Iris pigment epithelial cell (primary cell): ENCODE measurements at places on chromosomes 12 and 14.
A peak's percentile ranks its signal among the peaks of the same experiment; 100 is the strongest.

GRCh38 chr12:26629864-26630263 lies 203.1 kb downstream of the ITPR2 start:
- DNase-seq: peak; percentile 75

GRCh38 chr12:51841727-51842126 lies 6.8 kb downstream of the FIGNL2 start:
- no peak for DNase-seq

GRCh38 chr14:22794551-22794951 lies 20.7 kb downstream of the SLC7A7 start:
- no peak for DNase-seq

GRCh38 chr12:58701536-58701935 lies 218.8 kb downstream of the LRIG3 start:
- DNase-seq: no peak

GRCh38 chr14:96030108-96030760 lies 8.9 kb upstream of the C14orf132 start:
- DNase-seq: no peak

- no peak for DNase-seq
Observed at GRCh38 chr12:80120994-80121393, 21.7 kb downstream of the OTOGL start.

- DNase-seq: peak; percentile 31
Observed at GRCh38 chr12:106780010-106780631, 5.6 kb downstream of the RIC8B start.

DNA sequence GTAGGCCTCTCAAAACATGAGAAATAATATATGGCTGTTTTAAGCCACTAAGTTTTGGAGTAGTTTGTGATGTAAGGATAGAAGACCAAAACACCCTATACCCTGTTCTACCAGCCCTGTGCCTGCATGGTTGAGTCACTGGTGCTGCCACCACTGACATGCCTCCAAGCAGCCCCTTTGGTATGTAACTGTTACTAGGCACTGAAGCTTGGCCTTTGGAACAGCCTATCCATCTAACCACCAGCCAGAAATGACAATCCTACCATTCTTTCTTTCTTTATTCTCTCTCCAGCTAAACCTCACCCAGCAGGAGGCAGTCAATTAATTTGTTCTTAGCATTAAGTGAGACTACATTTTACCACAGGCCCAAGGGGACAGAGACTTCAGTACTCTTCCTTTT lies 240.3 kb downstream of the MSRB3 start:
- no peak for DNase-seq

GRCh38 chr14:33120341-33120740 lies 181.7 kb downstream of the NPAS3 start:
- peak; percentile 81 for DNase-seq

GRCh38 chr12:6177642-6178358 lies 22.4 kb upstream of the CD9 start:
- DNase-seq: no peak

DNA sequence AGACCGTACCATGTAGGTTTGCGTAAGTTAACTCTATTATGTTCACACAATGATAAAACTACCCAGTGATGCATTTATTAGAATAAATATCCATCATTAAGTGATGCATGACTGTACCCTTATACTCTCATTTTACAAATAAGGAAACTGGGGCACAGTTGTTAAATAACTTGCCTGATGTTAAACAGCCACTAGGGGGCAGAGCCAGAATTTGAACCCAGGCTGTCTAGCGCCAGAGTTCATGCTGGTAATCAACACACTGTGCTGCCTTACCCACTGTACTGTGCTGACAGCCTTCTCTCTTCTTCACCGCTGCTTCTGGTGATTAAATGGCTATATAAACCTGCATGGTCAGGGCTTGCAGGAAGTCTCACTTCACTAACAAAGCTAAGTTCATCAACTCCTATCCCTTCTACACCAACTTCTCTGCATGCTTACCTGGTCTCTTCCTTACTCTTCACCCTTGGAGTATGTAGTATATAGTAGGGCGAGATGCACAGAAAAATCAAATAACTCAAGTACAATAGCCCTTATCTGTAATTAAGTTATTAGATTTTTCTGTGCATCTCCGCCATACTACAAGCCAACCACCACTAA lies 43.6 kb upstream of the APPL2 start:
- DNase-seq: peak; percentile 31

DNA sequence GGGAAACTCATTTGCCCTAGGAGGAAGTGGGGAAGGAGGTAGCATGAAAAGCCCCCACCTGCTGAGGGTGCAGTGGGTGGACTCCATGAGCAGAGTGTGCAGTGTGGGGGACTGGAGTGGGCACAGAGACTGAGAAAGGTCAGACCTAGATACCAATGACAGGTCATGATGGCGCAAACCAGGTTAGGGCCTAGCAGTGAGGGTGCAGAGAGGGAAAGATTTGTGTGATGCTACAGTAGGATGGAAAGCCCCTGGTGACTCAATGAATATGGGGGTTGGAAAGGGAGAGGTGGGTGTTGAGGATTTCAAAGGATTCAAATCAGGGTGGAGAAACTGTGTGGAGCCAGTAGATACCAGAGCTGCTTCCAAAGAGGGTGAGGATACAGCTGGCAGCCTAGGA lies 319.2 kb downstream of the DPF3 start:
- DNase-seq: no peak

DNA sequence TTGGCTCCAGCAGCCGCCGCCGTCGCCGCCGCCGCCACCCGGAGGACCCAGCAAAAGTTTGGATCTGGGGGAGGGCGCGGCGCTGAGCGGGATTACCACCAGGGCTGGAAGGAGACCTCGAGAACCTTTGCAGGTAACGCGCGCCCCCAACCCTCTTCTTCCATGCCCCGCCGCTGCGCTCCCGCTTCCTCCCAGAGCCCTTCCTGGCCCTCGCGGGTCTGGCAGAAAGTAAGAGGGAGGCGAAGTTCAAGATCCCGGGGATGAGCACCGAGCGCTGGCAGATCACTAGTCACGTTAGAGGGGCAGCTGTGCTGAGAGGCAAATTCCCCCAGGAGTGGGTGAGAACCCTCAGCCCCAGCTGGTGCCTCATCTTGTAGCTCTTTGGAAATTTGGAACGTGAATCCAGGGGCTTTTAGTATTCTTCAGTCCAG lies 3.9 kb downstream of the FLRT2 start:
- peak; percentile 31 for DNase-seq

GRCh38 chr12:88895634-88896033 lies 315.4 kb upstream of the KITLG start:
- peak; percentile 21 for DNase-seq

GRCh38 chr14:76921088-76921399 lies 94.8 kb downstream of the LRRC74A start:
- DNase-seq: no peak

DNA sequence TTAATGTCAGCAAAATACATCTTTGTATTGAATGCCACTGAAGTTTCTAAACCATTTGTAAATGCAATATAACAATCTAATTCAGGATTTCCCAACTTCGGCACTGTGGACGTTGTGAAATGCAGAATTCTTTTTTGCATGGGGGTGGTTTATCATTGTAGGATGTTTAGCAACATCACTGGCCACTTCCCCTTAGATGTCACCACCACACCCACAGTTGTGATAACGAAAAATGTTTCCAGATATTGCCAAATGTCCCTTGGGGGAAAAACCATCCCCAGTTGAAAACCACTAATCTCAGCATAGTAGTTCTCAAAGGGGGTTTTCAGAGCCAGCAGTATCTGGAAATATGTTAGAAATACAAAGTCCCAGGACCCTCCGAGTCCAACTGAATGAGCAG lies 203.3 kb downstream of the NAV3 start:
- peak; percentile 84 for DNase-seq

- DNase-seq: no peak
Observed at GRCh38 chr14:76718306-76719040, 42.8 kb upstream of the VASH1 start.

GRCh38 chr14:75088566-75089373 lies 19.3 kb downstream of the ZC2HC1C start:
- peak; percentile 46 for DNase-seq

DNA sequence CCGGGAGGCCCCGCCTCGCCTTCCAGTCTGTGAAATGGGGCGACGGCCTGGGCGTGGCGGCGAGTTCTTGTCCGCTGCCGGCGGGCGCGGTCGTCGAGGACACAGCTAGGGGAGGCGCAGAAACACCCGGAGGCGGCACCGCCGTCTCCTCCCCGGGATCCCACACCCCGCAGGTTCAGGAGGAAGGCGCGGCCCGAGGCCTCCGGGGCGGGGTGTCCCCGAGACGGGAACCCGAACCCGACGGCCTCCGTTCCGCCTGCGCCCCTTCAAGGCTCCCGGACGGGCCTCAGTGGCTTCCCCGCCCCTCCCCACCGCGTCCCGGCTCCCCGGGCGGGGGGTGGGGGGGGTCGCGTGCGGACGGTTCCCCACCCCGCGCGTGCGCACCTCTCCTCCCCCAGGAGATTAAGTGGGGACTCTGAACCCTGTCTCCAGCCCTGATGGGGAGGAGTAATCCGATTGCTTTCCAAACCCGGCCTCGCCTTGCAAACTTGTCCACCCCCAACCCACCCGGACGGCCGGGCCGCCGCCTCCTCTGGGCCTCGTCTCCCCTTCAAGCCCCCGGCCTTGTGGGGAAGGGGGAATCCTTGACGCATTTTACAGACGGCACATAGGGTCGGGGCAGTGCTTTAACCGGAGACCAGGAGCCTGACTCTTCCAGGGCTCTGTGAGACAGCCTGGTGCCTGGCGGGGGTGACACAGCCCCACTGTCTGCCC lies 35.3 kb upstream of the ANKRD9 start:
- DNase-seq: no peak

DNA sequence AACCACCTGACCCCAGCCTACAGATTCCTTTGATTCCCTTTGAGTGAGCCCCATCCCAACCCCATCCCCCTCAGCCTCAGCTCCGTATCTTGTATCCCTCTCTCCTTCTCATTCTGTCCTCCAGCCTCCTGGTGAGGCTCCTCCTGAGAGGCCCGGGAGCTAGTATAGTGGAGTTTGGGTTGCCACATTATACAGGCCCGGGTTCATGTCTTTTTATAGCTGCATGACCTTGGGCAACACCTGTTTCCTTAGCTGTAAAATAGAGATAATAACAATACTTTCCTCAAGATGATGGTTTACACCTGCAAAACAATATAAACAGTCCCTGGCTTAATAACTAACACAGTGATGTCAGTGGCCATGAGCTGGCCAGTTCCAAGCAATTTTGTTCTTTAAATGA lies 89.8 kb downstream of the STAB2 start:
- no peak for DNase-seq

DNA sequence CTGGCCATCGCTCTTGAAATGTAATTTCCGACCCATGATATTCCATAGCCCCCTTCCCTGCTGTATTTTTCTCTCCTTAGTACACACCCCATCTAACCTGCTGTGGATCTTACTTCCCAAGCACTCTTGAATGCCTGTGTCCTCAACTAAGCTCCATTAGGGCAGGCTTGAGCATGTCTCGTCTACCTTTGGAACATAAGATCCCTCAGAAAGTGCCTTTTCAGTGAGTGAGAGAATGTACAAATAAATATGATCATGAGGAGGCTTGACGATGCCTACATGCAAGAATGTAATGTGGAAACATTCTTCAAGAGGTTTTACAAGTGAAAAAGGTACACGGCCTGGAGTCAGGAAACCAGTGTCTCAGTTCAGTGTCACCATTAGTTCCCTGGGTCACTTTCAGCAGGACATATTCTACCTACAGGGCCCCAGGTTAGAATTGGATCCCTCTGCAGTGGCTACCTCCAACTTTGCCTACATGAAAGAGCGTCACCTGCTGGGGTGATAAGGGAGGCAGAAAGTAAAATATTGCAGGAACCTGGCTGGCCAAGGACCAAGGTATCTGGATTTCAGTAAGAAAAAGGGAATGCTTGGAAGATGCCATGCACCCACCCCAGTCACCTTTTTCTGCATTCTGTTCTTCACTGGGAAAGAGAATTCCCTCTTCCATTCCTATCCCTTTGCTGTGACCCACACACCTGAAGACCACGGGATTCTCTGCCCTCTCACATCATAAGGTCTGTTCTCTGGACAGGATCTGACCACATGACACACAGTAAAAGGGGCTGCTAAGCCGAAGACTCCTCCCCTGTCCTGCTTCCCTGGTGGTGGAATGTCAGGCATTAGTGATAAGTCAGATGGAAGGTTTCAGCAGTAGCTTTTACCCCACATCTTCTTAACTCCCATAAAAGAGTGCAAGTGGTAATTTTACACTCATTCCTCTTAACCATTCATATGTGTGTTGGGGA lies 24.6 kb upstream of the SERPINA1 start:
- no peak for DNase-seq

DNA sequence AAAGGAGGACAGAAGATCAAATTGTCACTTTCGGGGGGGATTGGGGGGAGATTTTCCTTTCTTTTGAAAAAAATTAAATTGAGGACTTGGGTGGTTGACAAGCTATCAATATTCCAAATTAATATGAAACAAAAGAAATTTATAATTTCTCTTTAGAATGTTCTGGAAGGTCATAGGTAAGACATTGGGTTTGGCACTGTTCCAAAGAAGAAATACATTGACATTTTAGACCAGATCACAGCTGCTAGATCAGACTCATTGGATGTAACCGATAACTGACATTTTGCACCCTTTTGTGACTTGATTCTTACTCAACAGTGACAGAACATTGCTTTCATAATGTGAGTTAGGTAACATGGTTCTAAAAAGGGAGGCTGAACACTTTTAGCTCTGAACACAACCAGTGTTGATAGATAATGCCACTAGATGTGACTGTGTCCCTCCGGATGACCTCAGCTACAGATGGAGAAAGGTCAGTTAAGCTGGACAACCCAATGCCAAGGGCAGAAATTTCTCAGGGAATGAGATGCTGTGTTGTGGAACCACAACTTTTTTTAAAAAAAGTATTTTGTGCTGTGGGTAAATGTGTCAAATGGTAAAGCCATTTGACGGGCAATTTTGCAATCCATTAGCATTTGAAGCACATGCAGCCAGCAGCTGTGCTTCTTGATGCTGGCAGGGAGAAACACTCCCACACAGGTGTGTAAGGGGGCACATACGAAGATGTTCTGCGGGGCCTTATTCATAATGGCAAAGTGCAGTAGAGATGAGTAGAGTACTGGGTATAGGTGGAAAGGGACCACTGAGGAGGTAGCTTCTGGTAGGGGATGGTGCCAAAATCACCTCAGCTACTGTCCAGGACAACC lies 62.9 kb downstream of the RFX4 start:
- no peak for DNase-seq

DNA sequence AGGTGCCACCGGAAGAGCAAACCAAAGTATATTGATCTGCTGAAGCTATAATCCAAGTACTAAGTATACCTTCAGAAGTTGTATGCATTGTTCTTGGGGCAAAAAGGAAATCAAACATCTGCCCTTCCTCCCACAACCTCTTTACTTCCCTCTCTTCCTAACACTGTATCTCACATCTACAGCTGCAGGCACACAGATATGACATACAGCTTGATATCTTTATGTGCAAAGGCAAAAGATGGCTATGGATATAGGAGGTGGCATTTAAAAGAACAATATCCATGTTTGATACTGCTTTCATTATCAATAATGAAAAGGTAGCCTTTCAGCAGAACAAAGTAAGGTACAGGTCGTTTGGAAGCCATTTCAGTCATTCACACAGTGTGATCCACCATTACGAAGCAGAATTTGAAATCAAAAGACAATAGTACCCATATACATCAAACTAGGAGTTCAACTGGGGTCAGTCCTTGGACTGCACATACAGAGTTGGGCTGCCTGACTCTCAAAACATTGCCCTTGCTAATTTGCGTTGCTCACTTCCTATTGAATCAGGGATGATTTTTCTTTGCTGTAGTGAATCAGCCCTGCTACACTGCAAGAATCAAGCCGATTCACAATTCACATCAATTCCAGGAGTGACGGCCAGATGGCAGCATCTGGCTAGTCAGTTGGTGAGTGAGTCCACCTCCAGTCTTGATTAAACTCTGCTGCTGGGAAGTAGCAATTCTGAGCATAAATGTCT lies 8.9 kb downstream of the ANG start:
- DNase-seq: peak; percentile 68
